GM04504 (cell line): ENCODE measurements at places on chromosomes 12 and 14.

GRCh38 chr12:49888461-49889151 lies 15.1 kb downstream of the FAIM2 start:
- no peak for DNase-seq

GRCh38 chr12:14868916-14869506 lies 16.6 kb downstream of the MGP start:
- no peak for DNase-seq

GRCh38 chr14:69896080-69896479 lies 16.9 kb downstream of the SMOC1 start:
- DNase-seq = no peak

DNA sequence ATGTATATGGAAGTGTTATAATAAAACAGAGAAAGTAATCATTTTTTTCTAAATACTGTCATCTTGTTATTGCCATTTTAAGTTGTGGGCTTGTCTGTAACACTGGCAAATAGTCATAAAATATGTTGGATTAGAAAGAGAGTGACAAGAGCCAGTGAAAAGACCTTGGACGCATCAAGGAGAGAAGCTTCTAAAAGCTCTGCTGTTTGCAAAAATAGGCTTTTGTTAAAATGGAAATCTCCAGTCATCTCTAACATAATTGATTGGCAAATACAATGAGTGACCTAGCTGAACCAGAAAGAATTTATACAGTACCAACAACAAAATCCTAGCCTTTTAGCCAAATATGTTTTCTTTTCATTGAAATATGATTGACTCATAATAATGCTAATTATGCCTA lies 245.8 kb upstream of the RMST start:
- no peak for DNase-seq

GRCh38 chr12:67760586-67761275 lies 112.2 kb downstream of the DYRK2 start:
- no peak for DNase-seq

- no peak for DNase-seq
These were observed 24.7 kb upstream of the P2RX4 start for GRCh38 chr12:121184984-121185889.

- DNase-seq = no peak
These were observed 5.6 kb downstream of the DAZAP2 start for GRCh38 chr12:51244269-51244668.

GRCh38 chr14:92539875-92540274 lies 26.3 kb downstream of the RIN3 start:
- peak; percentile 4 for DNase-seq

DNA sequence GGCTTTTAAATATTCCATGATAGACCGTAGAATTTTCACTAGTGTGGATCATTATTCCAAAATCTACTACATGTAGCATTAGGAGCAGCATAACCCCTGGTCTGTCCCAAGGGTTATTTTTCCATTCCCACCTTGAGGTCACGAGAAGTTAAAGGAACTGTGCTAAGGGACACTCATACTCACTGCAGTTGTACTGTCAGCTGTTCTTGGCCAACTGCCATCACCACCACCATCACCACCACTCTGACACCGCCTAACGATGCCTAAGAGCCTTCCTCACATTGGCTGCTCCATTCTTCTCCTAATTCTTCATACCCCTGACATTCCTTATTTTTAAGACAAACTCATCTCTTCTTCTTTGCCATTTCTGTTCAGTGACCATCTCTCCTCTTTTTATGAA lies 13.4 kb upstream of the PTGDR start:
- DNase-seq = no peak

DNA sequence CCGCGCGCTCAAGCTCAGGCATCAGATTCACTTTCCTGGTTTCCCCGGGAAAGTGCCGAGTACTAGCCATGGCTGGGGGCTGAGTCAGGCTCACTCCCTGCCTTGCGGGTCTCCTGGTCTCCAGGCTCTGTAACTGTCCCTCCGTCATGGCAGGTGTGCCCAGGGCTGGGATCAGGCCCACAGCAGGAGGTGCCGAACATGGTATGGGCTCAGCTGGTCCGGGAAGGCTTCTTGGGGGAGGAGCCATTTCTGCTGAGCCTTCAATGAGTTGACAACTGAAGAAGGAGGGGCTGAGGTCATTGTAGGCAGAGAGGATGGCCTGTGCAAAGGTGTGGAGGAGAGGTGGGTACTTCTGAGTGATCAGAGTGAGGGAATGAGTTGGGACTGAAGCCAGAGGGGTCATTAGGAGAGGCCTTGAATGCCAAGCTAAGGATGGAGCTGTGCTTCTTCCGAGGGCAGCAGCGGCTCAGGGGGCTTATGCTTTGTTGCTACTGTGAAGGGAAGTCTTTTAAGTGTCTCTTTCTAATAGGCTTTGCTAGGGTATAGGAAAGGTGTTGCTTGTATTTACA lies 769 bp downstream of the EXOC3L4 start:
- DNase-seq = no peak

DNA sequence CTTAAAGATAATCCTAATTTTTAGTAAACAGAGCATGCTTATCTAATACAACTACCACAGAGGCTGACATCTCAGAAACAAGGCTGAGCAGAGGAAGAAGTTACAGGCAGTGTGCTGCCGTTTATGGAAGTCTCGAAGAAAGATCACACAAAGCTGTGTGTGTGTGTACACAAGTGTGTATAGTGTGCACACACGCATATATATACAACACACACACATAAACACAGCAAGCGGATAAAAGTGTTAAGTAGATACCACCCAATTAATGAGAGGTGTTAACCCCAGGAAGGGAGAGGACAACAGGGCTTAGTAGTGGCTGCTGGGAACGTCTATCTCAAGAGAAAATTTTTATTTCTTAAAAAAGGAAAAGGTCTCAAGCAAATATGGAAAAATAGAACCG lies 15.3 kb downstream of the CCDC88C start:
- no peak for DNase-seq

DNA sequence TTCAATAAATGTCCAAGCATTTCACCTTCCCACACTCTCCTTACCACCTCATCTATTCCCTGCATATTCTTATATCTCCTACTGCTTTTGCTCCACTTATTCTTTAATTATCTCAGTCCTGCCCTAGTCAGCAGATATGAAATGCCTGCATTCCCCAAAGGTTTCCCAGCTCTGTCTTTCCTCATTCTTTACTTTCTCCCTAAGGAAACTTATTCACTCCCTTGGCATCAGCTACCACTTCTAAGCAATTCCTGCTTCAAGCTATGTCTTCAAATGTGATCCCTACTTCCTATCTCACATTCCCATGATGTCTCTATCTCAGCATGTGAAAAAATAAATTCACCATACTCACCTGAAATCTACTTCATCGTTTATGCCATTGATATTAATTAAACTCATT lies 111.8 kb downstream of the CAPZA3 start:
- no peak for DNase-seq

DNA sequence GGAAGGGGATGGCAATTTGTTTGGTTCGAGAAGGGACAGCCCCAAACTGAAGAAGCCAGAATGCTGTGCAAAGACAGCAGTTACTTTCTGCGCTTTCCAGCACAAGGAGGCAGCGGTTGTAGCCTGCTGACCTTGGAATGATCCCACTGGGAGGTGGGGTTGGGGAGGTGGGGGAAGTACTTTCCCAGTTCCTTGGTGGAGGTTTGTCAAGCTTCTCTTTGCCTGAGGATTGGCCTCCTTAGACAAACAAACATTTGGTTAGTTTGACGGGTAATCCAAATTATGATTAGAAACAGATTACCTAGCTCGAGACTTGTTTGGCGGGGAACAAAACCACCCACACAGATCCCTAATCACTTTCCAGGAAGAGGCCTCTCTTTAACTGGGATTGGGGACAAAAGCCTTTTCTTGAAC lies 79.1 kb upstream of the EGLN3 start:
- DNase-seq = no peak

GRCh38 chr12:54358191-54358944 lies 5.9 kb downstream of the GPR84 start:
- DNase-seq = no peak

DNA sequence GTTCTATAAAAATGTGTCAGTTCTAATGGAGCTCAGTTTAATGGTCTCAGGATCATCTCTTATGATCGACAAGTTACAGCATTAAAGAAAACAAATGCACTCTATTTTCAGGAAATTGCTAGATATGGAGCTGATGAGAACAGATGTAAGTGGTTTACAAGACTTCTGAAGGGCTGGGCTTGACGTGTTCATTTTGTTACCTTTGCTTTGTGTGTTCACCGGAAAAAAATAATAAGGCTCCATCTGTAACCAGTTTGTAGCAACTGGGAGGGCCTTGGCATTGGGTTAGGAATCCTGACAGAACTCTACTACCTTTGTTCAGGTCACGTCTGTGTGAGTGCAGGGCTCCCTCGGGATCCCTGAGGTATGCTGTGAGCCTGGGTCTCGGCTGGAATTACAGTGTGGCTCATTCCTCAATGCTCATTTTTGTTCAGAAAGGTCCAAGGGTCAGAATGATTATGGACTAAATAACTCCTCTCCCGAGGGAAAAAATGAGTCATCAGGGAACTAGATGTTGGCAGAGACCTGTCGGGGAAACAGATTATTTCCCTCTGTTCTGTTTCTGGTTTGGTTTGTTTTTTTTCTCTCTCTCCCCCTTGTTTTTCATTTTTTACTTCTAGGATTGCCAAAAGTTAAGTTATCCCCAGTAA lies 158.0 kb downstream of the SLC5A8 start:
- peak; percentile 87 for DNase-seq

DNA sequence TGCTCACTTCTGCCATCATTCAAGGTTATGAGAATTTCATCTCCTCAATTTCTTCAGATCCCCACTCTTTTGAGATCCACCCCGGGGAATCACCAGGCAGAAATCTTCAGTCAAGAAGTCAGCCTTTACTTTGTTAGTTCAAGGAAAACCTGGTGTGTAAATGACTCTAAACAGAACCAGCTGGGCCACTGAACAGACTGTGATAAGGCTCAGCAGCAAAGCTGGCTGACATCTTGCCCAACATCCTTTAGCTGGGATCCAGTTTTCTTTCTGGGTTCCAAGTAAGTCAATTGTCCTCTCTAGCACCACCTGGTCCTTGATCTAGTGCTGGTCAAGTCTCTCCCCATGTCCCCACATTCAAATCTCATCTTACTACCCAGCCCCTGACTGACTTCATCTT lies 11.6 kb downstream of the CLMN start:
- no peak for DNase-seq

DNA sequence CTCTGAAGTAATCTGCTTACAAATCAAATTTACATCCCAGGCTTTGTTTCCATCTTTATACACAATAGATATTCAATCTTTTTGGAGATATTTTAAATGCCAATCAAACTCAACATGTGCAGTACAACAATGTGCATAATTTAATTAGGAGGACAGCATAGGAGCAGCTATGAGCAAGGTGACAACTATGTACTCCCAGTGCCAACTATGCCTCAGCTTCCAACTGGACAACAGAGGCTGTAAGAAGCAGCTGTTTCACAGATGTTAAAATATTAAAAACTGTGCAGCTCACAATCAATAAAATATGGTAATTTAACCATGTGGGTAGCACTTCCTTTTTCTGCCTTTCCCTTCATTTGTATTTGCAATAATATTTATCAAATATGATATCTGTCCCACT lies 99.9 kb downstream of the ST8SIA1 start:
- DNase-seq = peak; percentile 76

GRCh38 chr14:94771158-94771905 lies 1.4 kb upstream of the GSC start:
- DNase-seq = no peak

- no peak for DNase-seq
These were observed 107.1 kb downstream of the PAX9 start for GRCh38 chr14:36768638-36769337.

DNA sequence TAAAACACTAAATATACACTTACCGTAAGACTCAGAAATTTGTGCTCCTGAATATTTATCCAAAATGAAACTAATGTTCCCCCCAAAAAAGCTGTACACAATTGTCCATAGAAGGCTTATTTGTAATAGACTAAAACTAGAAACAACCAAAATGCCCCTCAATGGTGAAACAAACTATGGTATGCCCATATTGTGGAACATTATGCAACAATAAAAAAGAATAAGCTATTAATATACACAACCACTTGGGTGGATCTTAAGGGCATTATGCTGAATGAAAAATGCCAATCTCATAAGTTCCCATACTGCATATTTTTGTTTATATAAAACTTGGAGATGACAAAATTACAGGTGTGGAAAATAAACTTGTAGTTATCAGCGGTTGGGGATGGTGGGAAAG lies 357.4 kb downstream of the KCNH5 start:
- no peak for DNase-seq

DNA sequence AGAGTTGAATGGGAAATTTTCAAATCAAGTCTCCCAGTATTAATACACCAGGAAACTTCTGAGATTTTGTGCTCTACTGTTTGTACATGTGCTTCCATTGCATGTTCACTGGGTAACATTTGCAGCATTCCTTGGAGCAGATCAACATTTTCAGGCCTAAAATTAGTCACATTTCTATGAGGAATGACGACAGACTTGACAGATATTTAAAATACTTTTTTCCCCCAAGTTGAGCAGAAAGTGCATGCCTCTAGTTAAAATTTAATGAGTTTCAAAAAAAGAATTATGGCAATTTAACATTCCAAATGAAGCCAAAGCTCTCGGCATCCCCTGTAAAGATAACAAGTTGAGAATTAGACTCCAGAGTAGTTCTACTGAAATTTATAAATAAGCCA lies 72.3 kb downstream of the C12orf42 start:
- DNase-seq = no peak

GRCh38 chr14:50744231-50744630 lies 76.1 kb upstream of the SAV1 start:
- DNase-seq = no peak

DNA sequence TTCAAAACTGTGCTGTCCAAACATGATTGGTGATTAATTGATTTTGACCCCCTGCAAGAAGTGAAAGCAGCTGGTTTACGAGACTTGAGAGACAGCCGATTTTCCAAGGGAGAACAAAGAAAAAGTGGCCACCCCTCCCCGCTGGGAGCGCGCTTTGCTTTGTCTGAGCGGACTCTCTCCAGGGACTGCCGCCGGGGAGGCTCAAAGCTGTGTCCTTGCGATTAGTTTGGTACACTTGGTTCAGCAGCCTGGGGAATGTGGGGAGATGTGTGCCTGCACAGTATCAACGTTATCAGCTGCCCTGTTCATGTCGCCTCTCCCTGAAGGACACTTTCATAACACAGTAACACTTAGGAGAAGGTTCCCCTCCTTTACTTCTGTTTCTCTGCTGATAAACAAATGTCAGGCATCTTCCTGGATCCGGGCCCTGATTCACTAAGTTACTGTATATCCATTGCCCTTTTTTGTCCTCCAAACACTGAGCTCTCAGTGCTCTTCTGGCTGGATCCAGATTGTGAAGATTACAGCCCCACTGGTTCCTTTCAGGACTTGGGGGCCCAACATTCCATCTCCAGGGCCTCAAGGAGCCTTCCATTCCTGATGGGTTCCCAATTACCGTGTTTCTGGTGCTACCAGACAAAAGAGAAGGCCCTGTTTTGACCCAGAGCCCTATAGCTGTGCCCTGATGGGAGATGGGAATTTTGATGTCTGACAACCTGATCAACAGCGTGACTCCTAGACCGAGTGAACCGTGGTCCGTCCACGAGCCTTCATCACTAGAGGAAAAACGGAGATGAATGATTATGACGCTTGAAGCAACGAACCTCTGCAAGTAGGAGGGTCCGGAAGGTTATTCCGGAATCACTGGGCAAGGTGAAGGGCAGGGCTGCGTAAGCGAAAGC lies 31.7 kb upstream of the TUBA1C start:
- no peak for DNase-seq

- no peak for DNase-seq
These were observed at the start of gene BATF for GRCh38 chr14:75522224-75522982. BATF (plus strand) TSS chr14:75522469; CDS start chr14:75522683, 214 bp downstream.
